ENCODE measurements at places on chromosomes 13 and 19.

DNA sequence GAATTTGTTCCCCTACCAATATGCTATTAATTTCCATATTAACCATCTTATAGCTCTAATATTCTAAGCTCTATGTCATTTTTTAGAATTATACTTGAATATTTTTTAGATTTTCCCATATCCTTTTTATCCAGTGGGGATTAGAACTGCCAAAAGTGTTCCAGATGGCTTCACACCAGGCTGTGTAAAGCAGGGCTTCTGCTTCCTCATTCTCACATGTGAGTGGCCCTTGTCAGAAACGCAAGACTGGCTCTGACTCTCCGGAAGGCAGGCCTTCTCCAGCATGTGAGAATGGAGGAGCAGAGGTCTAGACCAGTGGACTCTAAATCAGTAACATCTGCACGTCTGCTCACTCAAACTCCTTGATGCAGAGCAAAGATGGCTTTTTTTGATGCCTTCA lies 650.1 kb downstream of the FGF9 start:
- DNase-seq, result no peak

DNA sequence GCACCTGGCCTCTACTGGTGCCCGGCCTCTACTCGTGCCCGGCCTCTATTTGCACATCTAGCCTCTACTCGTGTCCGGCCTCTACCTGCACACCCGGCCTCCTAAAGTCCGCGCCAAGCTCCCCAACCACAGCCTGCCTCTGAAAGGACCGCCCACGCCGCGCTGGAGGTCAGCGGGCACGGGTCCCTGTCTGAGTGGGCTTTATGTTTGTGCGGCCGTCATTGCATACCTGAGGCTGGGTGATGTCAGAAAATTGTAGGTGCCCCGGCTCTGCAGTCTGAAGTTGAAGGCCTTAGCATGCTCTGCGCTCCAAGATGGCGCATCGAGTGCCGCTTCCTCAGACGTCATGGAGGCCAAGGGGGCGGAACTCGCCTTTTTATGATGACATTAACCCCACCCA lies 1.1 kb downstream of the ZNF135 start:
- no peak for DNase-seq

DNA sequence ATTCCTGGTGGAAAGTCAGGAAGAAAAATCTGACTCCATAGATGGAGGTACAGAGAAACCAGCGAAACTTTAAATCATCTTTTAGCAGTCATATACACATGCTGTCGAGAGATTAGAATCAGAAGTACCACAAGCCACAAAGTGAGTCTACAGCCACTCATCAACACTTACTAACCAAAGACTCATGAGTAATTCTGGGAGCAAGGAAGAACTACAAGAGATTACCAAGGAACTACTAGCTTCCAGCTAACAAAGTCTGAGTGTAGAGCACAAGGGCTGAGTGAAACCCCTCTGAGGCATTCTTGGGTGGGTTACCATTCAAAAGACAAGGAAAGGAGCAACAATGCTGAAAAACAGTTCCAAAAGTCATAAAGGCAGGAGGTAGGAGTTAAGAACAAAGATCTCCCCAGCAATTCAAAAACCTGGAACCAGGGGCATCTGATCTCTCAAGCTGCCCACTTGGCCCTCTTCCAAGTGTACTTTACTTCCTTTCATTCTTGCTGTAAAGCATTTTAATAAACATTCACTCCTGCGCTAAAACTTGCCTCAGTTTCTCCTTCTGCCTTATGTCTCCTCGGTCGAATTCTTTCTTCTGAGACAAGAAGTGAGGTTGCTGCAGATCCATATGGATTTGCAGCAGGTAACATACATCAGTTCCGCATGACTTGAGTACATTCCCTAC lies 13.0 kb downstream of the RBM26 start:
- no peak for DNase-seq

DNA sequence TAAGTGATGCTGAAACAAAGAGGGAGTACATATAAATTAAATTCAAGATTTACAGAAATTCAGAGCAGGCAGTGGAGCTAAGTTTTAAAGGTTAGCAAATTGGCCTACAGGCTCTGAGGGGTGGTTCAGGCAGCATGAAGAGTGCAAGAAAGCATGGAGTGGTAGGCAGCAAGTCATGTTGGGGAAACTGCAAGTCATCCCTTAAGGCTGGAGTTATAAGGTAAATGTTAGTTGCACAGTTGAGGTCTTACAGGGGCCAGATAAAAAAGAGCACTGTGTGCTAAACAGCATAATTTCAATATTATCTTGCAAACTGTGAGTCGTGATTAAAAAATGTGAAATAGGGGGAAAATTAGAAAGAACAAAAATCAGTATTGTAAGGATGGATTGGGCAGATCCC lies 106.2 kb downstream of the VWA8 start:
- no peak for DNase-seq

DNA sequence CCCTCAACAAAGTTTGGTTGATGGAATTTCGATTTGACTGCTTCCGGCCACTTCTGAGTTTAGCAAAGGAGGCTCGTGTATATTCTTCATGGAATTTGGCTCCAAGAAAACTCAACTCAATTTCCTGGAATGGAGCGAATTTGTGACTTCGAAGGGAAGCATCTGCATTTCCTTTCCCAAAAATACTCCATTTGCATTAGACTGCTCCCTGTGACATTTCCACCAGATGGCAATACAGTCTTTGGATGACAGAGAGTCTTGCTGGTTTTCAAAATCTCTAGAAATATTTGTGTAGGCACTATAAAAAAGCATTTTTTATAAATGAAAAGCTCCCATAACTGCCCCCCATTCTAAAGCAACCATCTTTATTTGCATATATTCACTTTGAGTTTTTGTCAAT lies 4.1 kb downstream of the C1QTNF9 start:
- DNase-seq, result no peak

GRCh38 chr13:114155926-114156883 lies 22.9 kb upstream of the CFAP97D2 start:
- no peak for DNase-seq

GRCh38 chr13:59948686-59949085 lies 215.0 kb downstream of the DIAPH3 start:
- no peak for DNase-seq

DNA sequence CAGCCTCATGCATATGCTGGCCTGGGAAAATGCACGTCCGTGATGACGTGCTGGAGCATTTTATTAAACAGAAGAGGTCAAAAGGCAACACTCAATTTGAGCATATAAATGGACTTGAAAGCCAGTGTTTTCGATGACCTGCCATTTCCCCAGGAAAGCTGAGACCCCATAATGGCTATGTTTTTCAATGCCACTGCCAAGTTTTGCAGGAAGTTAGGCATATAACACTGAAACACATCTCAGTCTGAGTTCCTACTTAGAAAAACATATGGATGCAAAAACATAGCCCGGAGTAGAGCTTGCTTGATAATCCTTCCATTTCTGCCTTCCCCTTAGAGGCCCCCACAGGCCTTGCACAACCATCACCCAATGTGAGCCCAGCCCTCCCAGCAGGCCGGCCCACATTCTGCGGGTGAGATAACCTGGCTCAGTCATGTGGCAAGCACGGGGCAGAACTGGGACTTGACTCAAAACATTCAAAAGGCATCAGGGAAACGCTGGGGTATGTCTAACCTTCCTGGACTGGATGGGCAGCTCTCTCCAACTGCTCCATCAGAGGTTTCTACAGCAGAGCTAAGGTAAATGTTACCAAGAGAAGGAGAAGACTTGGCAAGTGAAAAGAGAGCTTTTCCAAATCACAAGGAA lies 24.9 kb downstream of the EPS15L1 start:
- peak; percentile 41 for DNase-seq
